ENCODE measurements at places on chromosomes 3 and 15.

DNA sequence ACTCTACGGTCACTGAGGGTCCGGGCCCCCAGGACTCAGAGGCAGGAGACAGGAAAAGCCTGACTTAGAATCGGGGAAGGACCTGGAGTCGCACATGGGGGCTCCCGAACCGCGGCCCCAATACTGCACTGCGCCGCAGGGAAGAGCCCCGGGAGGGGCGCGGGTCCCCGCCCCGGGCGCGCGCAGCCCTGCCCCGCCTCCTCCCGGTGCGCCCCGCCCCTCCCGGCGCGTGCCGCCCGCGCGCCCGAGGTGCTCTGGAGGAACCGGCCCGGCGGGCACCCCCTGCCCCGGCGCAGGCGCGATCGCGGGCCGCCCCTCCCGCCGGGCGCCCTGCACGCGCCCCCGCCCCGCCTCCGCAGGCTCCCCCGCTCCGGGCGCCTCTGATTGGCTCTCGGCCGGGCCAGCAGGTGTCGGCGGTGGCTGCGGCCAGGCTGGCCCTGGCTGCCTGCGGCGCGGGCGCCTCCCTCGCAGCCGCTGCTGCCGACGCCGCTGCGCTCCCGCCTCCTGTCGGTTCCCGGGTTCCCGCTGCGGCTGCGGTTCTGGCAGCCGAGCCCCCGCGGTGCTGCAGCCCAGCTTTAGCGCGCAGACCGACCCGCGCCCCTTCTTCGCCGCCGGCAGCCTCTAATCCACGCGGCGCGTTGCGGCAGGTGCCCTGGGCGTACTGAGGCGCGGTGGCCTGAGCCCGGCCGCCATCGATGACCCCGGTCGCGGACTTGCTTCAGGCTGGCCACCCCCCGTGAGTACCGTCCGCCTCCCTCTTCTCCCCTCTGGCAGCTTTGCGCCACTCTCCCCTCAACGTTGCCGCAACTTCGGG is at the start of gene MYRIP:
MYRIP (plus strand) TSS at position 429 of the 814 bp plus-strand sequence. CDS start 91,208 bp downstream, outside the sequence.
- peak; percentile 91 for DNase-seq

GRCh38 chr15:41661518-41662225 is 1.5 kb downstream of the MGA start:
- peak; percentile 88 for DNase-seq

DNA sequence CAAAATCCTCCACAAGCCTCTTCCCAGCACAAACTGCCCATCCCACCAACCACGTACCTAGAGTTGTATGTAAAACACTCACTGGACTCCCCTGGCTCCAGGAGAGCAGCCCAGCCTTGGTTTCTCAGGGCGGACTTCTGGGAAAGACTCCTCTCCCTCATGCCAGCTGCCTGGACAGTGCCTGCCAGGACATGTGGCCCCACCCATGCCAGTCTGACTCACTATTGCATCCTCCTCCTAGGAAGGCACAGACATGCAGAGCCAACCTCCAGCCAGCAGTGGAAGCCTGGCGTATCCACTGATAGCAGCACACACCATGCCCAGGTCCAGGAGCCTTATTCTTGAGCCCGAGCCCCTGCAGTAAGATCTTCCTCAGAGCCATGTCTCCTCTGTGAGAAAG is 8.6 kb downstream of the PKM start:
- DNase-seq: no peak

GRCh38 chr3:14871456-14872200 is 52.9 kb downstream of the FGD5 start:
- no peak for DNase-seq

- no peak for DNase-seq
Observed at GRCh38 chr3:49756036-49756435, 30.3 kb downstream of the IP6K1 start.

DNA sequence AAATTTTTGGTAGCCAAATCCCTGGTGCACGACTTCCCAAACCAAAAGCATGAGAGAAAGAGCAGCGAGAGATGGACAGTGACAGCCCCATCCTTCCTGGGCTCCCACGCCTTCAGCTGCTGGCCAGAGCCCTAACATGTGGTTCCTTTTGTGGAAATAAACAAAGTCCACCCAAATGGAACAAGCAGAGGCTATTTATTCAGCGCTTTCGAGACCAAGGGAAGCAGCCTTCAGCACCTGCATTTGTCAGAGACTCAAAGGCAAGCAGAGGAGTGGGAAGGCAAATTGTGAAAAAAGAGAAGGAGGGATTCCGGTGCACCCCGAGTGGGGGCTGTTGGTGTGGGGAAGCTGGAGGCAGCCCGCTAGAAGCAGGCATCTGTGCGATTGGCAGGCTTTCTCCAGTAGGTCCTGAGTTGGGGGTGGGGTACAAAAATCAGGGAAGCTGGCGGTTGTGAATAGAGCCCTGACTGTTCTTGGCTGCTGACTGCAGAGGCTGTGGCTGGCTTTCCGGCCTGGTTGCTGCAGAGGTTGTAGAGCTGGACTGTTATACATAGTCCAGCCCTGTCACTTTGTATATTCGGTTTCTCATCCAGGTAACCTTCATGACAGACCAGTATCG is 427.2 kb downstream of the OCA2 start:
- no peak for DNase-seq

DNA sequence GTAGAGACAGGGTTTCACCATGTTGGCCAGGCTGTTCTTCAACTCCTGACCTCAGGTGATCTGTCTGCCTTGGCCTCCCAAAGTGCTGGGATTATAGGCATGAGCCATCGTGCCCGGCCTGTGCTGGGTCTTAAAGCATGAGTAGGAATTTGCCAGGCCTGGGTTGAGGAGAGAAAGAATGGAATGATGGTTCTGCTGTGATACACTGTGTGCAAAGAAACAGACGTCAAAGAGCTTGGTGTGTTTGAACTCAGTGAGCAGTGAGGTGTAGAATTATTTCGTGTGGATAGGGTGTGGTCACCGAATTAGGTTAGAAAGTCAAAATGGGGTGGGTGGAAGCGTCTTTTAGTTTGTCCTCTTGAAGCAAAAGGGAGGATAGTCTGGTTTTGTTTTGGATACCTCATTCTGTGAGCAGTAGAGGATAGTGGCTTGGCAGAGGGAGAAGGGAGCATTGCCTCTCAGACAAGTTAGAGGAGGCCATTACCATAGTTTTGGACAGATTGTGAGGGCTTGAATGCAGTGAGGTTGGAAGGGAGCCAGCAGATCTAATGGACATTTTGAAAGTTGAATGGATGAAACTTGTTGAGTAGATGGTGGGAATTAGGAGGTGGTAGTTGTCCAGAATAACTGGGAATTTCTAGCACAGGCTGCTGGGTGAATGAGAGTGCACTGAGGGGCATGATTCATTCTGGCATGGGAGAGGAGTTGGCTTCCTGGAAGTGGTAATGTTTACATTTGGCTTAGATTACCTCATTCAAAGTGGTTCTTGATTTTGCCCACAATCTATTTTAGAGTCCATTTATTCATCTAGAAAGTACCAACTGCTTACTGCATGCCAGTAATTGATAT is 27.2 kb downstream of the AKAP13 start:
- no peak for DNase-seq

DNA sequence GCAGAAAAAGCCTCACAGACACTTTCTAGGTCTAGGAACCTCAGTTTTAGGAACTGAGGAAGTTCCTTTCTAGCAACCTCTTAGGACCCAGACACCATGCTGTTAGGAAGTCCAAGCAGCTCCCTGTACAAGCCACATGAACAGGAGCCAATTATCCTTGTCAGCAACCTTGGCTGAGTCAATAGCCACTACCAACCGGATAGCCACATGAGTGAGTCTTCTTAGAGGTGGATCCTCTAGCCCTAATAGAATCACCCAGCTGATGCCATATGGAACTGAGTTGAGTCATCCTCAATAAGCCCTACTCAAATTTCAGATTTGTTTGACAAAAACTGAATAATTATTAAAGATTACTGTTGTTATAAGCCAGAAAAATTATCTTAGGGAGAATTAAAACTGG is 256.2 kb downstream of the NLGN1 start:
- no peak for DNase-seq

- DNase-seq: no peak
Observed at GRCh38 chr15:49855917-49856637, 235.2 kb downstream of the DTWD1 start.

GRCh38 chr3:152376351-152377183 is 107.8 kb downstream of the MBNL1 start:
- DNase-seq: no peak

- DNase-seq: no peak
Observed at GRCh38 chr3:52454938-52455282, 494 bp upstream of the NISCH start.

- no peak for DNase-seq
Observed at GRCh38 chr15:32857732-32858131, 139.9 kb downstream of the GREM1 start.

DNA sequence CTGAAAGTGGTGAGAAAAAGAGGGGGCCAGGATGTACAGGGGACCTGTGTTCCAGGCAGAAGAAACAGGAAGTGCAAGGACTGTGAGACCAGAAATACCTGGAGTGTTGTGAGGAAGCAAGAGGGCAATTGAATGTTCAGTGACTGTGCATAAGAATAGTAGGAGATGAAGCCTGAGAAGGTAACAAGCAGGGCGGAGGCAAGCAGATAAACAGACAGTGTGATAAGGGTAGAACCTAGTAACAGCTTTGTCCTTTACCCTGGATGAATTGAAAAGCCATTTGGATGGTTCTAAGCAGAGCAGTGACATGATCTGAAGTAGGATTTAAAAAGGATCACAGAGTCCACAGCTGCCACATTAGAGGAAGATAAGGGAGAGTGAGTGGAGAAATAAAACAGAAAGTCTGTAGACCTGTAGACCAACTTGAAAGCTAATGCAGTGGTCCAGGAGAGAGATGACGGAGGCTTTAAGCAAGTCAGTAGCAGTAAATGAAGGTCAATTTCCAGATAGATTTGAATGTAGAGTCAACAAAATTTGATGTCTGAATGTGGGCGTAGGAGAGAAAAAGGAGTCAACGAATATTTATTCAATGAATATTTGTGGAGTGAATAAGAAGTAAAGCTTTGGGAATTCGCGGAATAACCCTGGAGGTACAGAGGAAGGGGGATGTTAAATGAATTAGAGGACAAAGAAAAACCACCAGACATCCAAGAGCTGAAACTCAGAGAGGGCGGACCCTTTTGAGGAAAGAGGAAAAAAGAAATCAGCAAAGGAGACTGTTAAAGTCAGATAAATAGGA is 4.2 kb upstream of the PLOD2 start:
- no peak for DNase-seq

GRCh38 chr3:45343947-45344346 is 44.4 kb upstream of the LARS2 start:
- DNase-seq: no peak

- no peak for DNase-seq
Observed at GRCh38 chr15:61879219-61879618, 181.0 kb downstream of the VPS13C start.

GRCh38 chr3:173529062-173529711 is 131.6 kb downstream of the NLGN1 start:
- peak; percentile 41 for DNase-seq

- DNase-seq: no peak
Observed at GRCh38 chr3:102361101-102361500, 73.7 kb upstream of the ZPLD1 start.

GRCh38 chr3:67016522-67017080 is 18.5 kb downstream of the KBTBD8 start:
- no peak for DNase-seq

GRCh38 chr3:97417-98258 is 98.9 kb upstream of the CHL1 start:
- peak; percentile 34 for DNase-seq

- no peak for DNase-seq
Observed at GRCh38 chr15:89799011-89799911, 15.4 kb downstream of the ANPEP start.

DNA sequence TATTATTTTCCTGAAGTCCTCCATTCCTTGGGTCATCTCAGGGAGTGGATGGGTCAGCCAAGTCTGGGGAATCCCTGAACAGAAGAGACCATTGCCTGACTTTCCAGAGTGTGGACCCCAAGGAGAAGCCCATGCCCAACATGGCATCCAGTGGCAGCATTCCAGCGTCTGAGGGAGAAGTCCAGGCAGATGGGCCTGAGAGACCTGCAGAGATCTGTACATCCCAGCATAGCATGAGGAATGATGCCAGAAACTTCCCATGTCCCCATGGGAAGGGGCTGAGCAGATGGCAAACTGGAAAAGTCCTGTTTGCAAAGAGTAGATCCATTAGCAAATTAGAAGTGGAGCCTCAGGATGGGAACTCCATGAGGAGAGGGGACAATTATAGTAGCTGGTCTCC is 17.6 kb upstream of the COLQ start:
- no peak for DNase-seq

All from HAP-1 (cell line).